Activated T-cell treated with anti-CD3 and anti-CD28 coated beads, Interleukin-2, amount 50 U/mL, for 24 hours (primary cell): ENCODE measurements at places on chromosomes 1 and 21.

- H3K36me3 ChIP-seq = no peaks in the 10 kb centered on the region
- peaks cover 11% of the 10 kb centered on the region for H3K27me3 ChIP-seq
- no peak overlapping the region for H3K4me3 ChIP-seq
- no peak for DNase-seq
- H3K27ac ChIP-seq = no peak overlapping the region
Measured at GRCh38 chr1:163119707-163120106, 50.5 kb downstream of the RGS4 start.

GRCh38 chr1:17861685-17862084, 106.6 kb downstream of the ACTL8 start:
- H3K27me3 ChIP-seq = peaks cover 19% of the 10 kb centered on the region
- H3K27ac ChIP-seq = no peak overlapping the region
- H3K4me3 ChIP-seq = no peak overlapping the region
- no peaks in the 10 kb centered on the region for H3K36me3 ChIP-seq

DNA sequence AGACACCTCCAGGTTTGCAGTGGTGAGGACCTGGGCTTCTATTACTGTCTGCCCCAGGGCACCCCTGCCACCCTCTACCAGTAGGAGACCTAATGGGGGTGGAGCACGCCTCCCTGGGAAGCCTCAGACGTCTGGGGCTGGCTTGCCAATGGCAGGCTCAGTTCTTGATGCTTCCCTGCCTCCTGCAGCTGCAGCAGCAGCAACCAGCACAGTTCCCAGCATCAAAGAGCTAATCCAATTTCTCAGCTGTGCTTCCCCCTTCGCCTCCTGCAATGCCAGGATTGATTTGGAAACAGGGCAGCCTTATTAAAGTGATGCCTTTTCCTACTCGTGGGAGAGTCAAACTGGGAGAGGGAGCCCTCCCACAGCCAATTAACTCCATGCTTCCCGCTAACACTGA, 8.2 kb downstream of the SYT2 start:
- H3K4me3 ChIP-seq = no peak overlapping the region
- H3K36me3 ChIP-seq = no peaks in the 10 kb centered on the region
- no peak for DNase-seq

GRCh38 chr1:203090421-203091198, 4.8 kb upstream of the MYOG start:
- H3K27ac ChIP-seq = no peak overlapping the region
- H3K4me3 ChIP-seq = no peak overlapping the region
- DNase-seq = no peak
- no peaks in the 10 kb centered on the region for H3K4me1 ChIP-seq
- H3K36me3 ChIP-seq = no peaks in the 10 kb centered on the region

- no peaks in the 10 kb centered on the region for H3K27me3 ChIP-seq
- no peak for DNase-seq
- H3K27ac ChIP-seq = no peak overlapping the region
- no peak overlapping the region for H3K4me3 ChIP-seq
- no peaks in the 10 kb centered on the region for H3K36me3 ChIP-seq
- no peaks in the 10 kb centered on the region for H3K4me1 ChIP-seq
Measured at GRCh38 chr1:75430526-75430925, 180.4 kb downstream of the SLC44A5 start.

DNA sequence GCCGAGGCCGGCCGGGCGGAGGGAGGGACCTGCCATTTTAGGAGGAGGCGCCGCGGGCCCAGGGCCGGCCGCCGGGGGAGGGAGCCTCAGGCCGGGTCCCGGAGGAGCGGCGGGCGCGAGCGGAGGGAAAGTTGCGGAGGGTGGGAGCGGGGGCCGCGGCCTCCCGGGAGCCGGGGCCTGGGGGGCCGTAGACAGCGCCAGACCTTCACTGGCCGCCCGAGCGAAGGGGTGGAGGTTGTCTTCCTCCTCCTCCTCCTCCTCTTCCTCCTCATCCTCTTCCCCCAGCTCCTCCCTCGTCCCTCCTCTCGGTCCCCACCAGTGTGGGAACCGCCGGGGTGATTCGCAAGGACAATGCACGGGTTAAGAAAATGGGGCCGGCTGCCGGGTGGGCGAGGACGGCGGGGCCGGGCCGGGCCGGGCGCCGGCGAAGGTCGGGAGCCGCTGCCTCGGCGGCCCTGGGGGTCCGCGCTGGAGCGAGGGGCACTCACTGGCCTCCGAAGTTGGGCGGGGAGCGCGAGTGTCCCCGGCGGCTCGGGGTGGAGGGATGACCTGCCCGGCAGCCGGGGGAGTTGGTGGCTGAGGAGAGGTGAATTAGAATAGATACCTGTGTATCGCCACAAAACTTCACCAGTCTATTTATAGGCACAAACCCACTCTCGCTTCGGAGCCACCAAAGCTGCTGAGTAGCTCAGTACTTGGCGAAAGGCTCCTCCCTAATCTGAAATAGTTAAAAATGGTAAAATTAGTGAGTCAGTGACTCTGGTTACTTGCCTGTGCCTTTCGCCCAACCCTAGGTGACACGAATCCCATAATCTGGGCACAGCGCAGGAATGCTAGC, 1.3 kb downstream of the DYRK1A start:
- peaks cover 21% of the 10 kb centered on the region for H3K36me3 ChIP-seq
- H3K27ac ChIP-seq = peak overlapping the region; percentile 98
- H3K4me1 ChIP-seq = peaks cover 55% of the 10 kb centered on the region
- peak overlapping the region; percentile 92 for H3K4me3 ChIP-seq
- no peaks in the 10 kb centered on the region for H3K27me3 ChIP-seq

DNA sequence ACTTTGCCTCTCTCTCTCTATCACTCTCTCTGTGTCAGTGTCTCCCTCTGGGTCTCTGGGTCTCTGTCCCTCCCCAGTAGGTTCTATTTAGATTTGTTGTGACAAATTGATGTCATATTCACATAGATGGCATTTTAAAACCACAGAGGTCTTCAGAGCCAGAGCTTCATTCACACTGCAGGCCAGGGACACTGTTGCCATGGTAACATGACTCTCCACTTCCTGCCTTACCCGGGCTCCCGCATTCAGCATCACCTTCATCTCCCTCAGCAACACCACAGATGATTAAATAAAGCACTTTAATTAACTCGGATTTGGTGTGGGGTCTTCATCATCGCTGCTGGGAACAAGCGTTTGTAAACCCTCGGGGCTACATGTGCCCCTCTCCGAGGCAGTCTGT, 132.6 kb downstream of the ETS2 start:
- peaks cover 16% of the 10 kb centered on the region for H3K4me1 ChIP-seq
- H3K27ac ChIP-seq = peak overlapping the region; percentile 1
- H3K4me3 ChIP-seq = no peak overlapping the region

- no peaks in the 10 kb centered on the region for H3K27me3 ChIP-seq
- peak overlapping the region; percentile 85 for H3K4me3 ChIP-seq
- no peak for DNase-seq
- H3K27ac ChIP-seq = peak overlapping the region; percentile 47
- peaks cover 43% of the 10 kb centered on the region for H3K4me1 ChIP-seq
Measured at GRCh38 chr1:11923827-11924113, 2.5 kb downstream of the KIAA2013 start.

- no peaks in the 10 kb centered on the region for H3K27me3 ChIP-seq
- H3K4me1 ChIP-seq = peaks cover 4% of the 10 kb centered on the region
- no peak overlapping the region for H3K27ac ChIP-seq
- no peak for DNase-seq
- H3K36me3 ChIP-seq = no peaks in the 10 kb centered on the region
Measured at GRCh38 chr1:83620016-83620415, 378.9 kb downstream of the TTLL7 start.

DNA sequence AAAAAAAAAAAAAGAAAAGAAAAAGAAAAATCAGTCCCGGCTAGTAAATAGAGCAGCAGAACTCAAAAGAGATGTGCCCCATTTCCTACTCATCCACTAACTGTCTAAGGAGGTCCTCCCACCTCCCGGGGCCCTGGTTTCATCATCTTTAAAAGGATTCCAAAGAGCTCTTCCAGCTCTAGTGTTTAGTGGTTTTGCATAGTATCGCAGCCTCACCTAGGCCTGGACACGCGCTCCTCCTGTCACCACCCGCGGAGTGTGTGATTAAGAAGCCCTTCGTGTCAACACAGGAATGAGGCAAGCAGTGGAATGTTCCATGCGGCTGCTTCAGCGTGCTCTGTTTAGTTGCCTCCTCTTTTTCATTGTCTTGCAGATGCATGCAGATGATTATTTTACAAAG, 49.0 kb downstream of the LBR start:
- DNase-seq = no peak
- no peak overlapping the region for H3K4me3 ChIP-seq
- H3K27ac ChIP-seq = no peak overlapping the region
- no peaks in the 10 kb centered on the region for H3K4me1 ChIP-seq

- no peaks in the 10 kb centered on the region for H3K4me1 ChIP-seq
- no peak overlapping the region for H3K4me3 ChIP-seq
- H3K27me3 ChIP-seq = no peaks in the 10 kb centered on the region
- H3K27ac ChIP-seq = no peak overlapping the region
Measured at GRCh38 chr1:240417317-240417716, 194.6 kb downstream of the GREM2 start.

- peak within 1 kb of the TSS; percentile 99 for H3K4me3 ChIP-seq
- peak; percentile 94 for DNase-seq
- H3K27ac ChIP-seq = peak within 1 kb of the TSS; percentile 97
- H3K36me3 ChIP-seq = peaks cover 91% of the 10 kb centered on the region
- peaks cover 64% of the 10 kb centered on the region for H3K4me1 ChIP-seq
Measured at GRCh38 chr21:44801468-44802395, at the start of gene UBE2G2. Gene UBE2G2 (minus strand): TSS chr21:44801820. CDS start chr21:44801748, 72 bp downstream.
